GM20000 (cell line): ENCODE measurements at places on chromosomes 2 and 18.

DNA sequence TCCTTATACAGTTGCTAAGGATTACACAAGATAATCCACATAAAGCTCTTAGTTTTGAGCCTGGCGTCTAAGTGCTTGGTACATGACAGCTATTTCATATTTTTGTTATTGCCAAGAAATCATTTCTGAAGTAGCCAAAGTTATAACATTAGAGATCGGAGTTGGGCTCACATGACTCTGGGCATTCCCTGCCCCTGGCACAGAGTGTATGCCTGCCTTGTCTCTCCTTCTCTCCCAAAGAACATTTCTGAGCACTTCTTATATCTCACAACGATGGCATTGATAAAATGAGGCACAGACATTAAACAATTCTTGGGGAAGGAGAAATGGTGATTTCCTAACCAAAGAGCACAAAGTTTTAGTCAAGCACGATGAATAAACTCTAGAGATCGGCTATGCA is 87.7 kb upstream of the DDX18 start:
- no peak for DNase-seq

DNA sequence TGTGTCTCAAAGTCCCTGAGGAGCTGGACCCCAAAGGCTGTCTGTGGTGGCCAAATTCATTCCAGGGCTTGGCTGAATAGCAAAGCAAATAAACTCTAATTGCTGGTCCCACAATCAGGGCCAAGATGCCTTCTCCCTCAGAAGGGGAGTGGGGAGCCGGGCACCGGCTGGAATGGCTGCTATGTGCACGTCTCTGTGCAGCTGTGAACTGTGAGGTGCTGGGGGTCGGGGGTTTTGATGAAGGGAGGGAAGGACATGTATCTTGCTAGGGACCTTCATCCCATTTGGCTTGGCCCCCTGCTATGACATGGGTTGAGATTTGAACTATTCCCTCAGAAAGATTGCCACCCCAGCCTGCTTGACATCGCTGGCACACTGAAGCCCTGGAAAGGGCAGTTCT is 60.4 kb downstream of the CIB4 start:
- no peak for DNase-seq

- DNase-seq: no peak
Measured at GRCh38 chr2:19785447-19785846, 116.3 kb downstream of the TTC32 start.

DNA sequence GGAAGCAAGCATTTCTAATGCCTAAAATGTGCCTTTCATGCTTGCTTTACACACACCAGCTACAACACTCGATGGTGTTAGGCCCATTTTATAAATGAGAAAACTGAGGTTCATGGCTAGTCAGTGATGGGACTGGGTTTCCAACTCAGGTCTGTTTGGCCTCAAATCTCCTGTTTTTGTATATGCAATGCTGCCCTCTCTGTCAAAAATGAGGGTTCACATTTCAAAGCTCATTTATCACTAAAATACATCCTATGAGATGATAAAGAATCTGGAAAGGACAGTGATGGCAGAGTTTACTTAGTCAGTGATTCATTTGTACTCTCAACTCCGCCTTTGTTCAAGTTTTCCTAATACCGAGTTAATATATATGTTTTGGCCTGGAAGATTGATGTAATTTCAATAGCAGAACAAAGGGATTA is 92.3 kb downstream of the KCTD1 start:
- DNase-seq: no peak

DNA sequence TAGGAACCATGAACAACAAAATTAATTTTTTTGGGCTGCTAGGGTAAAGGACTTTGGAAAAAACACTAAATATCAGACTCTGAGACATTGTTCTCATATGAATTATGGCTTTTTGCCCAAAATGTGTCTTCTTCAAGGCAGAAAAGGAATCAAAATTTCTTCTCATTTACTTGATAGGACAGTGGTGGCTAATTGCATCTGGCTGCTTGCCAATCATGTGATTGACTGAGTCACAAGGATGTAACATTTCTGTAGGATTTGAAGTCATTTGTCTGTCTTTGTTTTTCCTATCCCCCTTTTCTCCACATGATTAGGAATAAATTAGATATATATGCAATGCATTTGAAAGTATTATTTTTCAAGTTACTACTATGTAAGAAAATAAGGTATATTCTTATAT is 130.2 kb downstream of the SLC4A10 start:
- DNase-seq: no peak

- DNase-seq: peak; percentile 78
Measured at GRCh38 chr2:181656450-181657291, at the start of gene CERKL. CERKL (minus strand) TSS chr2:181657105; CDS start chr2:181657006, 99 bp downstream.

DNA sequence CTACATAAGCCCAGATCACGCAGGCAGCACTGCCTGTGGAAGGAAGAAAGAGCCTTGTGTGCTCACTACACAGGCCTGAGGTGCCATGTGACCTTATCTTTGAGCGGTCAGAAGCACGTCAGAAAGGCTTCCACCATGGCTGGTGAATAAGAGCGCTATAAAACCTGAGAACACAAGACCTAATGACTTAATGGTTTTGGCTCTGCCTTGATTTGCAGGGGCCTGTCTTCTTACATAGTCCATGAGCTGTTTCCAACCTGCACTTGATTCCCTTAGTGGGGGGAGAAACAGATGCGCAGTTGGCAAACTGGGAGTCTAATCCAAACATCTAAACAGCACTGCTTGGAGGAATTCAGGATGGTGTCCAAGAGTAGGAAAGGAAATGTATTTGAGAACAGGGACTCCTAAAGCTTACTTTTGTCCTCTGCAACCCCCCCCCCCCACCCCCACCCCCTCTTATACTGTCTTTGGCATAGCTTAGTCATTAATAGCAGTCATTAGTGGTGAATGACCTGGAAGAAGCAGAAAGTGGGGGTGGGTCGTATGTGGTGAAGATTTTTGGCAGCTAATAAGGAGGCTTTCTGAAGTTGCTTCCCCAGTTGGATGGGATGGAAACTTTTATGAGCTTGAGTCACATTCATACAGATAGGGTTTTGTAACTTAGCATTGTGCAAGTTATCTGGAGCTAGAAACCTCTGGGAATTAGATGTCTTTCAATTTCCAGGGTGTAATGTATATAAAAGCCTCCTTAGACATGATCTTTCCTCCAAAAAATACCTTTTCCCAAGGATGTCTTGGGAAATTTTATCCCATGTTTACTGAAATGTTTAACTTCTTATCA is 454.1 kb downstream of the MEIS1 start:
- no peak for DNase-seq

DNA sequence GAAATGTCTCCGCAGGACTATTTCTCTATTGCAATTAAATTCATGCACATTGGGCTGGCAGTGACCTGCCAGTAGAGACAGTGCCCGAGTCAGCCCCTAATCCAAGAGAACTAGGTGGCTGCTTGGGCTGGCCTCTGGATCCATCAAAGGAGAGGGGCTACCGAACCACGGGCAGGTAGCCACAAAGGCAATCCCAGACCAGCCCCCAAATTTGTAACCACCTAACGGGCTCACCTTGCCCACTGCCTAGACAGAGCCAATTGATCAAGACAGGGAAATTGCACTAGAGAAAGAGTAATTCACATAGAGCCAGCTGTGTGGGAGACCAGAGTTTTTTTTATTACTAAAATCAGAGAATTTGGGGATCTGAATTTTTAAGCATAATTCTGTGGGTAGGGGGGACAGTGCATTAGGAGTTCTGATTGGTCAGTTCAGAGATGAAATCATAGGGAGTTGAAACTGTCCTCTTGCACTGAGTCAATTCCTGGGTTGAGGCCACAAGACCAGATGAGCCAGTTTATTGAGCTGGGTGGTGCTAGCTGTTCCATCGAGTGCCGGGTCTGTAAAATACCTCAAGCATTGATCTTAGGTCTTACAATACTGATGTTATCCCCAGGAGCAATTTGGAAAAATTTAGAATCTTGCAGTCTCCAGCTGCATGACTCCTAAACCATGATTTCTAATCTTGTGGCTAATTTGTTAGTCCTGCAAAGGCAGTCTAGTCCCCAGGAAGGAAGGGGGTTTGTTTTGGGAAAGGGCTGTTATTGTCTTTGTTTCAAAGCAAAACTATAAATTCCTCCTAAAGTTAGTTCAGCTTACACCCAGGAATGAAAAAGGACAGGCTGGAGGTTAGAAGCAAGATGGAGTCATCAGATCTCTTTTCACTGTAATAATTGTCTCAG is 260.4 kb upstream of the SP5 start:
- DNase-seq: no peak

DNA sequence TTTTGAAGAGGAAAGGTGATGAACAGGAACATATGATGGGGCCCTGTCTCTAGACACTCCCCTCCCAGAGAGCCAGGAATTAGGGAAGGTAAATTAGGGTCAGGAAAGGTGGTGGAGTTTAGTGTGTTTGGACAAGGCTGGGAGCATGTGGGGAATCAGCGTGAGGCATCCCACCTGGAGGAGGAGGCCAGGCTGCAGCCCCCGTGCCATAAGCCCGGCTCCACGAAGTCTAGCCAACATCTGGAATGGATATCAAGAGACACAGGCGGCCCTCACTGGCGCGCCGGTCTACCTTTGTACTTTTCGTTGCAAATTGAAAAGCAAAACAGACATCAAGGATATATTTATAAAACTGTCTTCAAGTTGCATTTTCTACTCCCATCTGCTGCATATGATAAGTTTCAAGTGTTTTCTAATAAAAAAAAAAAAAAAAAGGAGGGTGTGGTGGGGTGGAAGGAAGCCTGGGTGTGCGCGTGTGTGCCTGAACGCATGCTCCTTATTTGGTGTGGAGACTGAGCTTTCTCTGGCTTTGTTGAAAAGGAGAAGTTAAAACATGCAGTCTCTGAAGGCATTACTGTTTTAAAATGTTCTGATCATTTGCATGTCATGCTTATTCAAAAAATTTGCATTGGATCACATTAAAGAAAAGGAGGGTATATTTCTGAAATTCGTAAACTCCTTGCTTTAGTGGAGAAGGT is 546.7 kb upstream of the ID2 start:
- no peak for DNase-seq

- DNase-seq: no peak
Measured at GRCh38 chr2:173740639-173741038, 224.5 kb downstream of the SP3 start.

- DNase-seq: no peak
Measured at GRCh38 chr18:55153346-55153745, 194.1 kb upstream of the CCDC68 start.

DNA sequence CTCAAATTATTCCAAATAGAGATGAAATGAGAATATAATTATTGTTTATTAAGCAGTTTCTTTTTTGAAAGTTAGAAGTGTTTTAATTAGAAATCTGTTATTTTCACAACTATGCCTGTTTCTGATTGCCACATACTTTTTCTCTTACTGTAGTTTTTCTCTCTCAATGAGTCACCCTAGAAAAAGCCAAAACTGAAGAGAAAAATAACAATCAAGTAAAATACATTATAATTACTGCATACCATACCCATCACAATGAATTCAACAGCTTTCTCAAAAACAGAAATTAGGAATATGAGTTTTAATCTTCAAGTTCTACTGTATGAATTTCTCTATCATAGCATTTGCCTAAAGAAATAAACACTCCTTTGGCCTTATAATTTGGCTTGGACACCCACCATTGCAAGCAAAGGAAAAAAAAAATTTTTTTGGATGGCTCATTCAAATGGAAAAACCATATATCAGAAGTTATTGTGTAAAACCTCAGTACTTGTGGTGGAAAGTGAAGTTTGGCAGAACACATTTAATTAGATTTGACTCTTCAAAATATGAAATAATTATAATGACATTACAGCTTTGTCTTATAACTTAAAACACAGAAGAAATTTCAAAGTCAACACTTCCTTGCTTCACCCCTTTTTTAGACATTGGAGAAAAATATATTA is 138.5 kb downstream of the DYM start:
- no peak for DNase-seq

GRCh38 chr2:9753665-9754531 is 89.4 kb upstream of the TAF1B start:
- DNase-seq: peak; percentile 47

DNA sequence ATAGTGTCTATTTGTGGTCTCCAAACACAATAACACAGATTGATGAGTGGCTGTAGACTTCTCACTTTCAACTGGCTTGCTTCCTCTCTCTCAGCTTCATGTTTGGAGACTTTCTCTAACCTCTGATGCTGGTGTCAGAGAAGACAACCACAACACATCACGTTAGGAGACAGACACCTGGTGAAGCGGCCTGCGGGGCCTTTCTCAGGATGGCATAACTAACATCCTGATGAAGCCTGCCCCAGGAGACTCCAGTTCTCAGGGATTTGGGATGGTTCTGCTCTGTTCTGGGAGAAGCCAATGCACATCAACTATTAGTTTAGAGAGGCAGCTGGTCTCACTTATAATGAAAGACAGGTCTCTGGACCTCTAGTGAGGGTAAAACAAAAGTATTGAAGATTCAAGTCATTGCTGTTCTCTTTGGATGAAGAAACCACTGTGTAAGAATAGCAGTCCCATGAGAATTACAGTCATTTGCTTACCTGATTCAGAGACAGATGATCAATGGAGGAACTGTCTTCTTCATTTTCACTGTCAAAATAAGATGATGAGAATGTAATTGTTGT is 2.0 kb downstream of the IL1A start:
- peak; percentile 46 for DNase-seq

- DNase-seq: no peak
Measured at GRCh38 chr18:79048245-79048632, 21.0 kb upstream of the ATP9B start.

GRCh38 chr2:41033127-41033526 is 581.2 kb upstream of the SLC8A1 start:
- no peak for DNase-seq

DNA sequence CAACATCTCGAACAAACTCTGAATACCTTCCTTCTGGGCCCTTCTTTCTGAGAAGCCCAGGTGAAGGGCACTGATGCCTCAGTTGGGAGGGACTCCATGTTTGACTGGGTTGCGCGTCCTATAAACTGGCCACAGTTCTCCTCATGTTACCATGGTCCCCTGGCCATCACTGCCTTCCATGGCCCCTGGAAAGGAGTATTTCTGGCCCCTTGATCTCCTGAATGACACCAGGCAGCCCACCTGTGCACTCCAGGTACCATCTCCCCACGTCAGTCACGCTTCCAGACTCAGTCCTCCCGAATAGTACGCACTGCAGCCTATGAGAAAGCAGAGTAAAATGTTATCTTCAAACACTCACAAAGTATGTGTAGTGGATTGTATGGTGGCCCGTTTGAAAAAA is 73.9 kb downstream of the ACKR3 start:
- no peak for DNase-seq

- DNase-seq: no peak
Measured at GRCh38 chr18:79611040-79611681, 68.4 kb upstream of the CTDP1 start.

GRCh38 chr2:129801575-129801974 is 177.9 kb upstream of the RAB6C start:
- DNase-seq: no peak
